ENCODE measurements at places on chromosomes 7 and 10. TPM values are rescaled to one million over a fixed set of nuclear protein-coding genes. Genes with fewer than 3 reads are reported as not detected.

DNA sequence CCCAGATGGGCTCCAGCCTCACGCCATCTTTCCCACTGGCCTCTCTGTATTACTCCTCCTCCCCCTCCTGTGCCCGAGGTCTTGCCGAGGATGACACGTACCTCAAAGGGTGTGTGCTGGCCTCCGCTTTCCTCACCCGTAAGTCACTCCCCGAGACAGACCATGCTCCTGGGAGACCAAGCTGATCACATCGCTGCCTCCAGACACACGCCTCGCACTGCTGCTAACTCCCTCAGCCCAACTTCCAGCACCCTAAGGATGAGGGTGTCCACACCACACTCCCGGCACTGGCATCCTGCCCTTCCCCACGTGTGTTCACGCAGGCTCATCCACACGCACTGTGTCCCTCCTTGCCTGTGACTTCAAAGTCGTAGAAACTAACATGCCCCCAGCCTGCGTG, 24.0 kb downstream of the MAD1L1 start:
- no peak for DNase-seq

DNA sequence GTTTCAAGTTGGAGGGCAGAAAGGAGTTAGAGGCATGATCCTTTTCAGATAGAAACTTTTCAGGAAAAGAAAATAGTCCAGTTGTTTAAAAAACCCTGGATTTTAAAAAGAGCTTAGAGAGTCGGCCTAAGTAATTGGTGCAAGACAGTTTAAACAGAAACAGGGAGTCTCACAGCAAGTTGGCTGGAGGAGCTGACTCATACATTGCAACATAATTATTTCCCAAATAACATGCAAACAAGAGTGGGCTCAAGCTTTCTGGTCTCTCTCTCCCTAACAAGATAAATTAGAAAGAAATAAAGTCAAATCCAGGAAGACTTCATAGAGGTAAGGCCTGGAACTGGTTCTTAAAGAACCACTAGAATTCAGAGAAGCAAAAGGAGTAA, 100.3 kb upstream of the AGBL3 start:
- DNase-seq, result peak; percentile 68

FAM24B gene
- 11.7 TPM for total RNA-seq

SRPK2 gene
- total RNA-seq, result 32.2 TPM

Data from SJSA1 (cell line).